ENCODE measurements at places on chromosomes 2 and 18. TPM values are rescaled to one million over a fixed set of nuclear protein-coding genes. Genes with fewer than 3 reads are reported as not detected.

The ME2 gene
- 43.4 TPM for total RNA-seq

The SOX11 gene
- 0.23 TPM for total RNA-seq

DNA sequence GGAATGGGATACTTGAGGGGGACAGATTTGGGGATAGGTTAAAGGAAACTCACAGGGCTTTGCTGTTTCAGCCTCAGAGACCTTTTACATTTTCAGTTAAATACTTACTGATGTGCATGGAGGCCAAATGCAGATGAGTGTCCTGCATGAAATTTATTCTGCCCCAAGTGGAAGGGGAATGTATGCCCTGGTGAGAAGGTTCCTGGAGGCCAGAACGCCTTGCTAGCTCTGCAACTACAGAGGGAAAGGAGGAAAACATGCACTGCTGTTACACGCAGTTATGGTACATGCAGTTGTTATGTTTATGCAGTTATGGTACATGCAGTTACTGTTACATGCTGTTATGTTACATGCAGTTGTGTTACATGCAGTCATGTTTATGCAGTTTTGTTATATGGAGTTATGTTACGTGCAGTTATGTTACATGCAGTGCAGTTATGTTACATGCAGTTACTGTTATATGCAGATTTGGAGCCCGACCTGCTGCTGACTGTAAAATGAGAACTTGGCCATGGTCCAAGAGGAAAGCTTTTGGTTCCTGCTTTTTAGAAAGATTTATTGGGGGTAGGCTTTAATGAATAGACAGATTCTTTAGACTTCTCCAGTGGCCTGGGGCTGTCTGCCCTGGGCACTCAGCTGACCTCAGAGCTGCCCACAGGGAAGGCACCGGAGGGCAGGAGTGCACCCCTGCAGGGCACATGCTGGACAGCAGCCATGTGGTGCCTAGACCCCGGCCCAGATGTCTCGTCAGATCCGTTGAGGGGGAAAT is 84.1 kb downstream of the LDLRAD4 start:
- peak; percentile 33 for DNase-seq

DNA sequence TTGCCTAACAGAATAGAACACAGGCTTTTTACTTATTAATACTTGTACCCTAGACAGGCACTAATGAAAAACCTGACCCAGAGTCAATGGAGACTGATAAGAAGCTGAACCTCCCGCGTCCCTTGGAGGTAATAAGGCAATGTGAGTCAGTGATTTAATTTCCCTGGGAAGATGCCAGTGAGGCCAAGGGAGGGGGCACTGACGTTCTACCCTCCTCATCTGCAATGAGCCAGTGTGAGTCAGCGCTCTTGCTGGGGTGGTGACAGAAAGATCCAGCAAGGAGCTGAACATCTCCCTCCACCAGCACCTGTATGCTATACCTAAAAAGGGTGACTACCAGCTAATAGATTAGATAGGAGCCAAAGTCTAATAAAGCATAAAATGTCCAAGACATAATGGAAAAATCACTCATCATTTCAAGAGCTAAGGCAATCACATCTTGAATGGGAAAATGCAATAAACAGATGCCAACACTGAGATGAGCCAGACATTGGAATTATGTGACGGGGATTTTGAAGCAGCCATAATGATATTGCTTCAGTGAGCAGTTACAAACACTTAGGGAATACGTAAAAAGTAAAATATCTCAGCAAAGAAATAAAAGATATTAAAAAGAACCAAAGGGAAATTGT is 116.9 kb downstream of the TPGS2 start:
- no peak for DNase-seq

- DNase-seq = no peak
Observed at GRCh38 chr2:26968001-26968400, 2.4 kb upstream of the MAPRE3 start.

The ANKRD30BL gene
- total RNA-seq = not detected

GRCh38 chr2:237227592-237228280 is 142.0 kb downstream of the COPS8 start:
- no peak for DNase-seq

- no peak for DNase-seq
Observed at GRCh38 chr2:146366276-146366675, 1478.6 kb upstream of the ACVR2A start.

The RAPGEF4 gene
- total RNA-seq = 10.1 TPM

The CHST9 gene
- 4.2 TPM for total RNA-seq

- peak; percentile 63 for DNase-seq
Observed at GRCh38 chr18:63319383-63320122, at the start of gene BCL2. BCL2 (minus strand) TSS chr18:63319769.

- no peak for DNase-seq
Observed at GRCh38 chr2:98509542-98510321, 65.1 kb downstream of the INPP4A start.

GRCh38 chr2:226905718-226906117 is 69.9 kb downstream of the RHBDD1 start:
- no peak for DNase-seq

The CYB5A gene
- 347 TPM for total RNA-seq

DNA sequence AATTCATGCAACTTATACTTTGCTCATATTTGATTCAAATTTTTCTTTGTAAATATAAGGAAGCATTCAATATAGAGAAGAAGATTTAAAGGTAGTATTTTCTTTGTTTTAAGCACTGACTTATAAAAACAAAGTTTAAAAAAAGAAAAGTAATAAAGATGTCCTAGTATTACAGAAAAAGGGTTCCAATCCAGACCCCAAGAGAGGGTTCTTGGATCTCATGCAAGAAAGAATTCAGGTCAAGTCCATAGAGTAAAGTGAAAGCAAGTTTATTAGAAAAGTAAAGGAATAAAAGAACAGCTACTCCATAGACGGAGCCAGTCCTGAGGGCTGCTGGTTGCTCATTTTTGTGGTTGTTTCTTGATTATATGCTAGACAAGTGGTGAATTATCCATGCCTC is 267.9 kb downstream of the CTNNA2 start:
- DNase-seq = no peak
